ENCODE measurements at places on chromosomes 5 and 9.

DNA sequence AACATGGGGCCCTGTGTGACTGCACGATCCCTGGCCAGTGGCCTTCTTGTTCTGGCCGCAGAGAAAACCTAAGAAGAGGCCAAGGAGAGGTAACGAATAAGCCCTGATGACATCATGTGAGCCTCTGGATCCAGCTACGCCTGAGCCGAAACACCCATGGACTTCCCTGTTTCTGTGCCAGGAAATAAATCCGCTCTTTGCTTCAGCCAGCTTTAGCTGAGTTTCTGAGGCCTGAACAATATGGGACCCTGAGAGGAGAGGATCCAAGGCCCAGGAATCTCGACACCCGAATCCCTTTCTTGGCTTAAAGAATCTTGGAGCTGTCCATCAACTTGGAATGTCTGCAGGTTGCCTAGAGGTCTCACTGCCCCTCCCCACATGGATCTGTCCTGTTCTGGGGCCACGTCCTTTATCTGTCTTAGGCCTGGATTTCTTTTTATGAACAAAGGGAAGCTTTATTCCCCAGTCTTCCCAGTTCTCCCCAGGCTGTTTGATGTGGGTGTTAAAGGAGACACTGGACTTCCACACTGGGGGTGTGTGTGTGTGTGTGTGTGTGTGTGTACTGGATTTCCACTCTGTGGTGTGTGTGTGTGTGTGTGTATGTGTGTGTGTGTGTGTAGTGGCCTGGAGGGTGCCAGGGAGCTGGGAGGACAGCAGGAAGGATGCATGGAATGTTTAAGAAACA is 13.7 kb downstream of the IER5L start:
- no peak for DNase-seq

- no peak for DNase-seq
Measured at GRCh38 chr5:82670692-82671091, 392.5 kb upstream of the RPS23 start.

DNA sequence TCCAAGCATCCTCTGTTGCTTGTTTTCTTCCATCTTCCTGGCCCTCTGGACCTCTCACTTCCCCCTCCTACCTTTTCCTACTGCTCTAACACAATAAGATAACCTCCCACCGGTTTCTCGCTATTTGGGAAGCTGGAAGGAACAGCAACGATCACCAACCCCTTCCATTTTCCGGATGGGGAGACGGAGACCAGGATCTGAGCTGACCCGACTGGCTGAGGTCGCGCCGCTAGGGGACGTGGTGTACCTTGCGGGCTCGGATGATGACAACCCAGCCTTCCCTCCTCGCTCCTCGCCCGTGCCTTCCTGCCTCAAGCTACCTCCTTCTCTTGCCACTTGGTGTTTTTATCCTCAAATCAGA is 1.9 kb downstream of the LPAR1 start:
- no peak for DNase-seq

DNA sequence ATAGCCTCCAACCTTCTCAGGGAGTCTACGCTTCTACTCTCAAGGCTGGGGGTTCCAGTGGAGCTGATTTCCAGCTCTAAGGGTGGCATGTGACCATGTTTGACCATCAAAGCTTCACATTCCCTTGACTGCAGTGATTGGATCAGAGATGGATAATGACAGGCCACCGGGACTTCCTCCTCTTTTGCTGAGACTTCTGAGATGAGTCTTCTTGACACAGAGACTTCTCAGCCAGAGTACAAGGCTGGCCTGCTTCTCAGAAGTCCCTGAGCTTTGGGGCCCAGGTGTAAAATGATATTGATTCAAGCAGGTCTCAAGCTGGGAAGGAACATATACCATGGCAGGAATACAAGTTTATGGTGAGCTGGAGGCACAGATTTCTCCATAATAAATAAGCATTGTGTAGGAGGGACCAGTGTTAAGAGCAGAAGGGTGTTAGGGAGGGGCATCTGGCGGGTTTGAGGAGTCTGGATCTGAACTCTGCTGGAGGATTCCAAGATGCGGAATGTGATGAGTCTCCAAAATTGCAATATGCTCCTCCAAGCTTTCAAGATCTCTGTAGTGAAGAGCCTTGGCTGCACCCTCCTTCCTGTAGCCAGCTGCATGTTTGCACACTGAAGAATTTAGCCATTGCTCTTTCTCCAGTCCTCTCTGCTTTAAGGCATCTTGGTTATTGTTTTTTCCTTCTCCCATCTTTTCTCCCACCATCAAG is 41.7 kb upstream of the HSD17B4 start:
- DNase-seq: no peak

DNA sequence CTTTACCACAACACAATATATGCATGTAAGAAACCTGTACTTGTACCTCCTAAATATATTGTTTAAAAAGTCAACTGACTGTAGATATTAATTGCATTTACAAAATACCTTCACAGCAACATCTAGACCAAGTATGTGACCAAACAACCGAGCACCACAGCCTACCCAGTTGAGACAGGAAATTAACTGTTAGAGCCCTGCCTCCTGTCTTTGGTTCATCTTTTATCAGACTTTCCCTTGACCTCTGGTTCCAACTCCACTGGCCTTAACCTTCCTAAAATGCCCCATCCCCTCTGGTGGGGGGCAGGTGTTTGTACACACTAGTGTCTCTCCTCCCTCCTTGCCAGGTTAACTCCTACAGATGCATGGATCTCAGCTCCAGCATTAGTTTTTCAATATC is 155.0 kb upstream of the PANK3 start:
- no peak for DNase-seq

DNA sequence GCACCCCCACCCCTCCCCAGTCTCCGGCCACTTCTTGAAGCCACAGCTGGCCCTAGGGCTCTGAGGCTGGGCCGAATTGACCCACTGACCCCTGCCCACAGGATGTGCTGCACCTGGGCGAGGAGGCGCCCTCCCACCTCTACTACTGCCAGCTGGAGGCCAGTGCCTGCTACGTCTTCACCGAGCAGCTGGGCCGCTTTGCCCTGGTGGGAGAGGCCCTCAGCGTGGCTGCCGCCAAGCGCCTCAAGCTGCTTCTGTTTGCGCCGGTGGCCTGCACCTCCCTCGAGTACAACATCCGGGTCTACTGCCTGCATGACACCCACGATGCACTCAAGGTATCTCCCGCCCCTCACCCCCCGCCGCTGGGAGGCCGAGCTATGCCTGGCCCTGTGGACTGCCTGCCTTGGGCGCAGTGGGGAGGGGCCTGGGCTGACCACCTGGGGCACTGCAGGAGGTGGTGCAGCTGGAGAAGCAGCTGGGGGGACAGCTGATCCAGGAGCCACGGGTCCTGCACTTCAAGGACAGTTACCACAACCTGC is 21.3 kb downstream of the HK3 start:
- no peak for DNase-seq
